ENCODE measurements at places on chromosomes 11 and 22.

DNA sequence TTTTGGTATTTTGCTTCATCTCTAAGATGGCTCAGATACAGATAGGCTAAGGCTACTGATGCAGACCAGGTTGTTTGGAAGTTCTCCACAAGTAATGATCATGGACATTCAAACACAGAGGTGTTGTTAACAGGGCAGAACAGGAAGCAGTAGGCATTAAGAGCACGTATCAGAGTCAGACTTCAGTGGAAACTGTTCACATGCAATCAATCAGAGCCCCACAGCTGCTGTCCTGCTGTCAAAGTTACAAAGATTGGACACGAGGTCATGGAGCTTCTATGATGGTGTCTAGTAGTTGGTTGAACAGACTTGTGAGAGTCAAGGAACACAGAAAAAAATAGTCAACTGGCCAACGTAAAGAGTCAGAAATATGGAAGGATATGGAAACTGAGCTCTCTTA lies 19.8 kb downstream of the OR10D3 start:
- DNase-seq, result no peak

GRCh38 chr11:16093889-16094653 lies 262.3 kb downstream of the SOX6 start:
- DNase-seq, result no peak

DNA sequence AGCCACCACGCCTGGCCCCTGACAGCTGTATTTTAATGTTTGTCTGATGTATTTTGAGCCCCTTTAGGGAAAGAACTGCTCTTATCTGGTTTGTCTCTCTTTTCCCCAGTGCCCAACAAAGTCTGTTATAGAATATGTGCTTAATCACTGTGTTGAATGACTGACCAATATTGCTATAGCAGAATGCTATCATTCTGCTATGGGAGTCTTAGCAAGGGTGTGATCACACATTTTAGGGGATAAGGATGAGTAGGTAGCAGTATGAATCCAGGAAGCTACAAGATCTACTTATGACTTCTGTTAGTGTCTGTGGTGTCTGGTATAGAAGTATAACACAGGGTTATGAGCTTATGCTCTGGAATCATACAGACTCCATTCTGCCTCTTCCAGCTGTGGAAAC lies 117.5 kb upstream of the RRM1 start:
- no peak for DNase-seq

GRCh38 chr22:33897448-33897835 lies 22.8 kb downstream of the LARGE1 start:
- no peak for DNase-seq

DNA sequence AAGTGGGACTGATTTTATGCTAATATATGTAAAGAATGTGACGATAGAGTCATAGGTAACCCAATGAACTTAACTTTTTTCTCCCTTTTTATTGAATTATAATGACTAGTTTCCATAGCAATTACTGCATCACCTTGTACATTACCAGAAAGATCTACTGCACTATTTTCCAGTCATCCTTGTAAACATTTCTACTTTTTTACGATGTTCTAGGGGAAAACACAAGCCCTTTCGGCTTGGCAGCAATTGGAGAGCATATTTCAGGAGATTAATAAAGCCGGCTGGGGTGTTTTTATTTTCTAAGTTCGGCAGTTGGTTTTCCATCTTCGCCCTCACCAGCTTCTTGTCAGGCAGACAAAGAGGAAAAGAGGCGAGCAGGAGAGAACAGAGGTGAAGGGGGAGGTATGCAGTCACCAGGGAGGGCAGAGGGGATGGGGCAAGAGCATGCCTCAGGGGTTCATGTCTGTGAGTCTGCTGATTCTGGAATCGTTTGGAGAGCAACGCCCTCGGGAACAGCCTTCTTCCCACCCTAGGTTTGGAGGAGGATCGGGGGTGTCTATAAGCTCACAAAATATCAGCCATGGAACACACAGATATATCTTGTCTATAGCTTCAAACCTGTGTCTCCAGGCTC lies 476.4 kb downstream of the MIAT start:
- no peak for DNase-seq

DNA sequence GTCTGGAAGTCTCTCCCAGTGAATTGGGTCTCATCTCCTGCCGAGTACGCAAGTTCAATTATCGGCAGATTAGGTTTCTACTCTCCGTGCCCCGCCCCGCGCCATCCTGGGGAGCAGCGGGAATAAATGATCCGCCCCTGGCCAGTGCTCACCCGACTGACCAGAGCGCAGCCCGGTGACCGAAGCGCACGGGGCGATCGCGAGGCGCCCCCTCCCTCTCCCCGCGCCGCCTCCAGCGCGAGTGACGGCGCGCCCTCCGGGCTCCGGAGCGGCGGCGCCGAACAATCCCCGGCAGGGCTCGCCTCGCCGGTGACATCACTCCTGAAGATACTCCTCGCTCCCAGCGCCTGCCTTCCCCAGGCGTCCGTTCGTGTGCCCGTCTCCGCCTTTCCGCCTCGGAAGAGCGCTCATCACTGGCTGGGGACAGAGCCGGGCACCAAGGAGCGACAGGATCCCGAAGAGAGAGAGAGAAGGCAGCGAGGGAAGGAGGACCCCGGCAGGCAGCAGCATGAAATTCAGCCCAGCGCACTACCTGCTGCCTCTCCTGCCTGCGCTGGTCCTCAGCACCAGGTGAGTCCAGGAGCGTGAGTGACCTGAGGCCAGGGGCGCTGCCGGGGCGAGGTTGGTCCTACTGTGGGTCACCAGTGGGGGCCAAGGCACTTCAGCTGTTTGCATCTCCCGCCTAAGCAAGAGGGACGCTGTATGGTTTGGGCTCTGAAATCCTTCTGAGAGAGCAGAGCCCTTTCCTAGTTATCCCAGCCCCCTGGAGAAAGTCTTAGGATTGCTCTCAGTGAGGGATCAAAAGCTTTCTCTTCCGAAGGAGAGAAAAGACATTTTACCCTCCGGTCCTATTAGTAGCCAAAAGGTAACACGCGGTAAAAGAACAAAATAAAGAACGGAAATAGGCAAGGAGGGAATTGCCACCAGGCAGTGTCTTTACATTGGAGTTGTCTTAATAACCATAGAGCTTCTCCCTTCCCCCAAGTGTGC lies at the start of gene LUZP2:
Gene LUZP2 (plus strand): TSS at position 318 of the 990 bp plus-strand sequence.
- DNase-seq, result no peak

- DNase-seq, result no peak
Observed at GRCh38 chr11:99452075-99452474, 431.3 kb downstream of the CNTN5 start.

DNA sequence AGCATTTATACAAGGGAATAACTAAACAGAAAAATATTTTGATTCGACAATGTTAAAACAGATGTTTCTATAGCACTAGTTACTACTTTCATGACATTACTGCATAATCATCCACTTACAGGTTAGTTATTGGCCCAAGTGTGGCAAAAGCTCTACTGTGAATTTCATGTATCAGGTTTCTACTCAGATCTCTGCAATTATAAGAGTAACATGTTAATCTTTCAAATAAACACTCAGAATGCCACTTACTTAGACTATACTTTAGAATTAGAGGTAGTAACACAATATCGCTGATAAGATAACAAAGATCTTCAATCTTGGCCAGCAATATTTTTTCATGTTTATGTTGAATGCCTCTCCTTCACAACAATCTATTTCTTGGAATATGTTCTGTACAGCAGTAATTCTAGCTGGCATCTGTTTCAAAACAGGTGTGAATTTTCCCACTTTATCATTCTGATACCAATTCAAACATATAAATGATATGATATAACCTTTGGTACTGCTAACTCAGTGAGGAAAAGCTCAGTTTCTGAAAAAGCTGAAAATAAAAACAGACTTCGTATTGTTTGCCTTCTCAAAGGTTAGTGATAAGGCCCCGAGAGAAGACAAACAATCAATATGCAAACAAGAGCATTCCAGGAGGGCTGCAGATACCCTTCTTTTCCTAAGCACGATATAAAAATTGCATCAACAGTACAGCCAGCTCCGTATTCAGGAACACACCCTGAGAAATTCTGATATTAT lies 11.0 kb upstream of the CCDC34 start:
- no peak for DNase-seq

- no peak for DNase-seq
Observed at GRCh38 chr11:112977755-112978154, 16.5 kb downstream of the NCAM1 start.

DNA sequence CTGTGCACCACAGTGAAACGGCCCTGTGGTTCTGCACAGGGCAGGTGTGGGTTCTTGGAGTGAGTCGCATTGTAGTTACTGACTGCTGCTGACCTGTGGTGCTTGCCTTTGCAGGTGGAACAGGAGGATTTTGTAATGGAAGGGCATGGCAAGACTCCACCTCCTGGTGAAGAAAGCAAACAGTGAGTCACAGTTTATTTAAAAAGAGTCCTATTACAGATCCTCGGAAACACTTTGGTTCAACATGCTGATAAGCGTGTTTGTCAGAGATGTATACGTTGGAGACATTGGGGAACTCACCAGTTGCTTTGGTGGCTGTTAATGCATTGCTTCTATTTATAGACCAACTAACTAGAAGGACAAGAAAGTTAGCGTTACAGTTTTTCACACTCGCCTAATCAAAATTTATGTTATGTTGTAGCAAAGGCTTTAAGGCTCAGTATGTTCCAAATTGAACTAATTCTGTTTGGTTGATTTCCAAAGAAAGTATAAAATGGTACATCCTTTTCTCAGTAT lies 21.7 kb upstream of the TNRC6B start:
- no peak for DNase-seq

- DNase-seq, result no peak
Observed at GRCh38 chr22:39498368-39498767, 3.7 kb upstream of the MIEF1 start.

DNA sequence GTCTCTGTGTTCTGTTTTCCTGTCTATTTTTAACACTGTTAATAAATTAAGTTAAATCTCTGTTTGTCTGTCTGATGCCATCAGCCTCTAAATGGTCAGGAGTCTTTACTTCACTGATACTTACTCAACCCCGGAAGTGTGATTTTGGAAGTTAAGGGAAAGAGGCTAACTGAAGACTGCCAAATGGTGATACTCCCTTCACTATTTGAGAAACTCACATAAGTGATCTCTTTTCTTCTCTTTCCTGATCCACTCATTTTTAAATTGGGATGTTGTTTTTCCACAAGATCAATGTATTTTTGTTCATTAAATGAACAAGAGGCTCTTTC lies 389 bp upstream of the CASP12 start:
- DNase-seq, result no peak

DNA sequence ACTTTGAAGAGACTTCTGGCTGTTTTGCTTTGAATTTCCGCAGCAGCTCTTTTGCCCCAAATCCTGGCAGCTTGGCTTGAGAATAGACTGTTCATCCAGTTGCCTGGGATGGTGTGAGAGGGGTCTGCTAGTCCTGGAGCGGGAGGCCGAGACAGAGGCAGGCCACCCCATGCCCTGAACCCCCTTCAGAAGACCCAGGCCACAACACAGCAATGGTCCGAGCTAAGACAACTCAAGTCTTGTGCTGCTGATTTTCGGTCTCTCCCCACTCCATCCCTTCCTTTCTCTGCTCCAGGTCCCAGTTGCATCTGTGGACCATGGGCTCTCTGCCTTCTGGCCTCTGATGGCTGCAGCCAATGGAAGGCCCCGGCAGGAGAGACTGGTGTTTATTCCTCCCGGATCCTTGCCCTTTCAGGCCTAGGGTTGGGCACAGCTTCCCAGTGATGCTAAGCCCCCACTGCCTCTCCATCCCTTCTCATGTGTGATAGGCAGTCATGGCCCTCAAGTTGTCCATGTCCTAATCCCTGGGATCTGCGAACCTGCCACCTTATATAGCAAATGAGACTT lies 31.9 kb upstream of the TP53I11 start:
- no peak for DNase-seq

GRCh38 chr11:19683141-19683805 lies 29.4 kb upstream of the NAV2 start:
- no peak for DNase-seq

GRCh38 chr11:60905047-60905446 lies 1.3 kb downstream of the PRPF19 start:
- DNase-seq, result no peak

GRCh38 chr11:135027461-135027860 lies 615.4 kb upstream of the B3GAT1 start:
- no peak for DNase-seq

DNA sequence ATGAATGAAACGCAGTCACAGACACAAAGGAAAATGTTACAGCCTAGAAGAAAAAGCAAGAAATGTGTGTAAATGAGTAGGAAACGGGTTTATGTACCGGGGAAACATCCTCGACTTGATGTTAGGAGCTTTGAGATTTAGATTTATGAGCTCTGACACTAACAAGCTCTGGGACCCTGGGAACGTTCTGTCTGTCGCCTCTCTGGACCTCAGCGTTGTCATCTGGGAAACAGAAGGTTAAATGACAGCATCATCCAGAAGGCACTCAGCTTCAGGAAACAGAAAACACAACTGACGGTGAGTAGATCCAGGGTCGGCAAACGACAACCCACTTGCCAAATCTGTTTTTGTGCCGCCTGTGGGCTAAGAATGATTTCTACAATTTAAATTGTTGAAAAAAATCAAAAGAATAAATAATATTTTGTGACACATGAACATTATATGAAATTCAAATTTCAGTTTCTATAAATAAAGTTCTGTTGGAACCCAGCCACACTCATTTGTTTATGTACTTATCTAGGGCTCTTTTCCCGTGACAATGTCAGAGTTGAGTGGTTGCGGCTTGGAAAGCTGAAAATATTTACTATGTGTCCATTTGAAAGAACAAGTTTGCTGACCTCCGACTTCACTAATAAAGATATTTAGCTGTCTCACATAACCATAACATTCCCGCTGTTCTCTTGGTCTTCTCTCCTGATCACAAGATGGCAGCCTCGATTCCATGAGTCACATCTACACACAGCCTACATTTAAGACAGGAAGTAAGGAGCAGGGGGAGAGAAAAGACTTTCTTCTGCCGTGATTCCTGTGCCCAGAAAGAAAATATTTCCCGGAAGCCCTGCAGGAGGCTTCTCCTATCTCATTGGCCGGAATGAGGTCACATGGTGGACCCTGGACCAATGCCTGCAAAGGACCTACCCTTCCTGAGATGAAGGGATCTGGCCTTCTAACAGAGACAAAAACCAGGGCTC lies 47.1 kb upstream of the SYT13 start:
- DNase-seq, result no peak

DNA sequence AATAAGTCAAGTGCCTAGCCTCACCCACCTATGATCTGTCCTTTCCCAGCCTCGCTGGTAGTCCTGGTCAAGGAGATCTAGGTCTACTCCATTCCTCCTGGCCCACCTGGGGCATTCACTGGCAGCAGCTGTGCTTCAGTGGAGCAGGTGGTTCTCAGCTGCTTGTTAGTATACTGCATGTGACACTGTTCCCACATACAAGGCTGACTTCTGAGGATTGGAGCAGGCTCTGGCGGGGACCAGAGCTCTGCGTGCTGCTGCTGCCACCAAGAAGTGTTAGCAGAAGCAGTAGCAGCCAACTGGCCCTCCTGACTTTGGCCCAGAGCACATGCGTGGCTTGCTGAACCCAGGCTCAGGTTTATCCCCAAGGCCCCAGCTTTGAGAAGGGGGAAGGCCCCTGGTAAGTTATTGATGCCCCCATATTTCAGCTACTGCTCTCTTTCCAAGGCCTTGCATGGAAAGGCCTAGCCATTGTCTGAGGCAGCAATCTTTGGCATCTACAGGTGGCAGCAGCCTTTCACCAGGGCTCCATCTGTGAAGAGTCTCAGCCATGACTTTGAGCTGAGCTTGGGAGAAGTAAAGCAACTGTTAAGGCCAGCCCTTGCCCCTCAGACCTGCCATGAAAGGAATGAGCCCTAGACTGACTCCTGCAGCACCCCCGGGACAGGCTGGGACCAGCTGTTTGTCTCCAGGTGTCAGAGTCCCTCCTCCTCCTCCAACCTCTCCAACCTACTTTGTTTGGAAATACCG lies 26.5 kb downstream of the ARHGAP1 start:
- DNase-seq, result no peak
